ENCODE measurements at places on chromosomes 2 and 18.

DNA sequence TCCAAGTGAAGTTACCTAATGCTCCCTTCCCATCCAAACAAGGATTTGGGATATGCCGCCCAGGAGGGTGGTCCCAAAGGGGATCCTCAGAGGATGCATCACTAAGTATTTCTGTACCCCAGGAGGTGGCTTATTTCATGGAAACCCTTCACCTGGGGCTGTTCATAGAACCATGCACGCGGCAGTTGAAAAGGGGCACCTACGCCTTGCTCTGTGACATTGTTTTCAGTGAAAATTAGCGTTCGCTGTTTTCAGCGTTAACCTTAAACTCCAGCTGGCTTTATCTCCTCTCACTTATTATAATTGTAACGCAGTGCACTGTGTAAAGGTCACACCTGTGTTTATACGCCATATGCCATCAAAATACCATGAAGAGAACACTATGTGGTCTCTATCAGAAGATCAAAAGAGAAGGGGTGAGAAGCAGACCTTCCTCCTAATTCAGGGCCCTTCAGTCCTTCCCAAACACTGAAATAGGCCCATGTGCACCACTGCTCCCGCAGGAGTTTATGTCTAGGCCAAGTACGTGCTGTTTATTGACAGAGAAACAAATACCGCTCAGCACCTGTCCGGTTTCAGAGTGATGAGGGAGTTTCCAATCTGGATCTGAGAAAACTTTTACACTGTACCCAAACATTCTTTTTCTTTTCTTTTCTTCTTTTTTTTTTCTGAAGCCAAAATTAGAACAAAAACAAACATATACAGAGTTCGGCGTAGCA lies 162.1 kb downstream of the BCL2 start:
- H3K4me3 ChIP-seq: no peak overlapping the region
- H3K27me3 ChIP-seq: no peaks in the 10 kb centered on the region
- H3K36me3 ChIP-seq: no peaks in the 10 kb centered on the region
- H3K4me1 ChIP-seq: peaks cover 49% of the 10 kb centered on the region
- H3K27ac ChIP-seq: peak overlapping the region; percentile 89

GRCh38 chr2:163664610-163665009 lies 71.2 kb downstream of the FIGN start:
- H3K27me3 ChIP-seq: no peaks in the 10 kb centered on the region
- no peak overlapping the region for H3K27ac ChIP-seq
- no peaks in the 10 kb centered on the region for H3K36me3 ChIP-seq
- no peaks in the 10 kb centered on the region for H3K4me1 ChIP-seq
- H3K4me3 ChIP-seq: no peak overlapping the region

GRCh38 chr2:214542866-214543265 lies 132.0 kb downstream of the VWC2L start:
- H3K36me3 ChIP-seq: no peaks in the 10 kb centered on the region
- H3K4me1 ChIP-seq: no peaks in the 10 kb centered on the region
- H3K27ac ChIP-seq: no peak overlapping the region
- H3K4me3 ChIP-seq: no peak overlapping the region
- no peak for DNase-seq
- H3K27me3 ChIP-seq: no peaks in the 10 kb centered on the region

GRCh38 chr2:118843483-118844132 lies 3.8 kb downstream of the EN1 start:
- peaks cover 63% of the 10 kb centered on the region for H3K4me1 ChIP-seq
- peaks cover 100% of the 10 kb centered on the region for H3K27me3 ChIP-seq
- no peaks in the 10 kb centered on the region for H3K36me3 ChIP-seq
- DNase-seq: peak; percentile 29
- no peak overlapping the region for H3K4me3 ChIP-seq

- DNase-seq: no peak
- no peak overlapping the region for H3K4me3 ChIP-seq
- H3K27me3 ChIP-seq: no peaks in the 10 kb centered on the region
- H3K36me3 ChIP-seq: no peaks in the 10 kb centered on the region
- no peaks in the 10 kb centered on the region for H3K4me1 ChIP-seq
- peak overlapping the region; percentile 32 for H3K27ac ChIP-seq
Measured at GRCh38 chr2:55862673-55863390, 60.8 kb downstream of the EFEMP1 start.

DNA sequence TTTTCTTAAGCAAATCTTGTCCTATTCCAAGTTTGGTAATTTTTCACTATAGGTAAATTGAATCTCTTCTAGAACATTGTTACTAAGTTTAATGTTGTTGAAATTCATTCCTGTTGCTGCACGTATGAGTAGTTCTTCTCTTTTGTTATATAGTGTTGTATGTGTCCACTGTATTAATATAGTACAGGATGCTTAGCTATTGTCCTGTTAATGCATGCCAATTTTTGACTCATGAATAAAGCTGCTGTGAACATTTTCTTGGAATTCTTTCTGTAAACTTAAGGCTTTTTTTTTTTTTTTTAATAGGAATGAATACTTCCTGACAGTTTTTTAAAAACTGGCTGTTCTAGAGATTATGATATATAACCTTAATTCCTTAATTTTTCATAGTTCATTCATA lies 326.9 kb downstream of the SLC4A3 start:
- no peaks in the 10 kb centered on the region for H3K36me3 ChIP-seq
- no peak overlapping the region for H3K27ac ChIP-seq
- no peaks in the 10 kb centered on the region for H3K4me1 ChIP-seq
- H3K27me3 ChIP-seq: no peaks in the 10 kb centered on the region
- no peak for DNase-seq

Data from spleen (tissue), 13 donors.